Retina (tissue), 1 donor: ENCODE measurements at places on chromosomes 3 and 15.

GRCh38 chr3:71252466-71252865 lies 331.1 kb downstream of the FOXP1 start:
- no peak for DNase-seq

DNA sequence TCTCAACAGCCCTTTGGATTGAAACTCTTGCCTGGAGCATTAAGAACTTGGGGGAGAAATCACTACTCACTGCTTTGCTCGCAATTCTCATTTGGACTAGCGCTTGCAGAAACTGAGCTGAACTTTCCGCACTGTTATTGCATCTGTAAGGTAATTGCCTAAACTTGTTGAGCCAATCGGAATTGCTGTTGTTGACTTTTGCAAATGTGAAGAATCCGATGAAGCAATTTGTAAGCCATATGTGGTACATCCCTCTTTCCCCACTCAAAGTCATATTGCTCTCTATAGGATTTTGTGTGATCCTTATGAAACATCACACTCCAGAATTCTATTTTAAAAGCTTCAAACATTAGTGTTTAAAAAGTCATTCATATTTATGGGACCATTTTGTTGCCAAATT lies 191.7 kb upstream of the GBE1 start:
- no peak for DNase-seq

DNA sequence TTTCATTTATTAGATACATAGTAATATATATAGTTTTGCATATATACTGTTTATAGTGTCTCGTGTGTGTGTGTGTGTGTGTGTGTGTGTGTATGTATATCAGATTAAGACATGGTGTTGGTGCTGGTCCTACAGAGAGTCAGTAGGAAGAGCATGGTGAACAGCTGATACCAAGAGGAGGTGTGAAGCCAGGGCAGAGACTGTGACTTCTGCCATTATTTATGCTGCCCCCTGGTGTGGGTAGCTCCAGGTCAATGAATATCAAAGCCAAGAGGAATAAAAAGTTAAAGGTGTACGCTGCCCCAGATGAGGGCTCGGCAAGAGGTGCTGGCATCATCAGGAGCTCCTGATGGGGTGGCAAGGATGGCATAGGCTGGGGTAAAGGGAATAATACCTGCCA lies 299.5 kb upstream of the RASGRP1 start:
- no peak for DNase-seq

- DNase-seq, result no peak
These were observed 13.0 kb upstream of the UPK1B start for GRCh38 chr3:119160361-119160760.

DNA sequence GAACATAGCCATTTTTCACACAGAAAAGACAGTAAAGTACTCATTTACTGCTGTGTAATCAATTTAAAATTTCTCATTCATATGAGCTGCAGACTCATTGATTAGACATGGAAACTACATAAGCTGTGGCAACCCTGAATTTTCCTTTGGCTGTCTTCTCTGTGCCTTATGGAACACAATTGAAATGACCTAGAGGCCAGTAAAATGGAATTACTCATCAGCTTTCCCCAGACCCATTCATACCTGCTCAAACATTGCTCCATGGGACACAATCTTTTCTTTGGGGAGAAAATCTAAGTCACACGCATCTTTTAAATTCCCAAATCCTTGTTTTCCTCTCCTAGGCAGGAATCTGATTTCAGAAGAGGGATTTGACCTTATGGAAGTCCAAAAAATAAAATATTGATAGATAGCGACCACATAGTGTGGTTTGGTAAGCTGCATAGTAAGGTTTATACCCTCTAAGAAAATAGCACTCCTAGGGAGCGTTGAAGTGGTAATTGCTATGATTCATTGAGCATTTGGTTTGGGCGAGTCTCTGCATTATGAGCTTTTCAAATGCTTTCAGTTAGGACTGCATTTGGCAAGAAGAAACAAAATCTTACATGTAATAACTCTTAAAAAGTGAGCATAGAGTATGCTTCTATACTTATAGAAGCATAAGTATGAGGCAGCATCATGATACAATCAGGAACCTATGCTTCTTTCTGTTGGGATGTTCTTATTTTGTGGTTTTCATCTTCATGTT lies 243.4 kb upstream of the GADL1 start:
- DNase-seq, result no peak
